ENCODE measurements at places on chromosomes 16 and 17.

- DNase-seq: no peak
Measured at GRCh38 chr17:12395733-12396354, 269.8 kb upstream of the MYOCD start.

DNA sequence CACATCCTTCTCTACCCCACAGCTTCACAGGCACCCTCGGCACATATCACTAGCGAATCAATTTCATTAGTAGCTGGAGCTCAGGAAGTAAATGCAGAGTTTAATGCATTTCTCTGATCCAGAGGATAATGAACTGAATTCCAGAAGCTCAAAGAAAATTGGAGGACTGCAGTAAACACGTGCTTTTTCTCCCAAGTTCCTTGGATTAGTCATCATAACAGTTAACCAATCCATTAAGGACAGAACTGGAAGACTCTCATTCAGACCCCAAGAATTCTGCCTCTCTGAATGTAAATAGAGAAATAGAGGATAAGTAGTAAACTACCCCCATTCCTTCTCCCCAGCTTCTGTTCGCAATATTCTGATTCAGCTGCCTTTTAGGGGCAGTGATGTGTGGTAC, 40.7 kb downstream of the DUSP14 start:
- DNase-seq: no peak

DNA sequence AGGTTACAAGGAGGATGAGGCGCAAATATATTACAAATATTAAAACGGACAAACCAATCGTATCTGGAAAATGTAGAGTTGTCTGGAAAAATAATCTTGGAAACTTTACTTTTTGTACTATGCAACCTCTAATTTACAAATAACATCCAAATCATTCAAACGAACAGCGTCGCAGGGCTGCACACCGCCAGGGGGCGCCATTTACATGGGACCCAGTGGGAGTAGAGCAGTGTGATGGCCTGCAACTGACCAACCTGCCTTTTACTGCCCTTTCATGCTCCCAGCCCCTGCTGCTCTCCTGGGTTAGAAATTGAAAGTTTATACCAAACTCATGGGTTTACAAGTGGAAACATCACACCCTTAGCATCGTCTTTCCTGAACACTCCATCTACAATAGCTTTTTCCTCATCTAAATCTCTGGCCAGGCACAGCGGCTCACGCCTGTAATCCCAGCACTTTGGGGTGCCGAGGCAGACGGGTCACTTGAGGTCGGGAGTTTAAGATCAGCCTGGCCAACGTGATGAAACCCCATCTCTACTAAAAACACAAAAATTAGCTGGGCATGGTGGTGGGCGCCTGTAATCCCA, 10.0 kb downstream of the PITPNC1 start:
- DNase-seq: peak; percentile 75

DNA sequence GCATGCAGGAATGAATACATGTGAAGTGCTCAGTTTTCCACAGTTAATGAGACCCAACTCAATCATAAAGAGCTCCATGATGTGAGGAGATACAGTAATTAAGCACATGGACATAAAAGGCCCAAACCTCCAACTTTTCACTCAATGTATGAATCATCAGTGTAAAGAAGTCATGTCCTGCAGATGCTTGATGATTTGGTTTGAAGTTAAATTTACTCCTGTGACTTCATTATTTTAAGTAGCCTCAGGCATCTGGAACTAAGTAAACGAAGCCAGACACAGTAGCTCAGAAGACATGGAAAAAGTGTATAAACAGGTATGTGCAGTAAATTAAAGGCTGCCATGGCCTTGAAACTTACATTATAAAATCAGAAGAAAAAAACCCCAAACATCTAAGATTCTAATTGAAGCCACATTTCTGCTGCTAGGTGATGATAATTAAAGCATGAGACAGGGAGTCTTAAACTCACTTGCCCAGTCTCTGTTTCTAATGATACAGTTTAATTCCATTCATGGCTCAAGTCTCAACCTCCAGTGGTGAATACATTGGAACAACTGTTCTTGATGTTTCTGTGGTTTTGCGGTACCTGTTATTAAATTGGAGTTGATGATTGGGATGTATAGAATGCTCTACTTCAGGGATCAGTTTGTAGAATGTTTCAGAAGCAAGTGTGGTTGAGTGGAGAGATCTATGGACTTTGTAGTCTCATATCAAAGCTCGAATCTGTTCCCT, 28.9 kb upstream of the CCL2 start:
- DNase-seq: no peak

- DNase-seq: no peak
Measured at GRCh38 chr16:84239141-84239769, 557 bp downstream of the KCNG4 start.

- DNase-seq: no peak
Measured at GRCh38 chr17:60901806-60902205, 224.2 kb downstream of the BCAS3 start.

GRCh38 chr16:23710008-23710407, 3.0 kb downstream of the ERN2 start:
- DNase-seq: no peak

GRCh38 chr16:60930291-60930690, 1105.9 kb downstream of the CDH8 start:
- no peak for DNase-seq

DNA sequence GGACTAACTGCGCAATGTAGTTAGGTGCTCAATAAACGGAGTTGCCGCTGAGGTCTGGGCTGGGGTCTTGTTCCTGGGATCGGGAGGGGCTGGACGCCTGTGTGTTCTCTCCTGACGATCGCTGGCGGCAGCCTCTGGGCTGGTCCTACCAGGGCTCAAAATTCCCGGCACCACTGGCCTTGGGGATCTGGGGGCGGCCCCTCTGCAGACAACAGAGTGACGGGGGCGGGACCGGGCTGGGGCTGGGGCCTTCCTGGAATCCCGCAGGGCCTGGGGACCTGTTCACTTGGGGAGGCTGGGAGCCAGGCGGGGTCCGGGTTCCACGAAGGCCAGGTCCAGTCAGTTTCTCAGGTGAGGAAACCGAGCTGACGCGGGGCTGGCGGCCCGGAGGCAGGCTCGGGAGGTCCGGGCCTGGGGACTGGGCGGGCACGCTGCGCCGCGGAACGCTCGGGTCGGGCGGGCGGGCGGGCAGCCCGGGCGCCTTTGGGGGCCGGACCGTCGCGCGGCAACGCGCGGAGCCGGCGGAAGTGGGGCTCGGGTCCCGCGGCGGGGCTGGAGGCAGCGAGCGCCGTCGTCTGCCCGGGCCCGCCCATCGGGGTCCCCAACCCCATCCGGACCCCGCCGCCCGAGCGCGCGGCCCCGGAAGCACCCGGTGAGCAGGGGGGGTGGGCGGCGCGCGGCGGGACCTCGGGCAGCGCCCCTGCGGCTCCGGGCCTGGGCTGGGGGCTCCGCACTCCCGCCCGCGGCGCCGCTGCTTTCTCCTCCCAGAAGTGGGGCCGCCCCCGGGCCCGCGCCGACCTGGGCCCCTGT, at the start of gene PIGQ:
TSS of gene PIGQ (plus strand) at position 524 of the 810 bp plus-strand sequence. CDS start 4,107 bp downstream, outside the sequence.
- peak; percentile 87 for DNase-seq

GRCh38 chr16:2161911-2162310, 6.3 kb downstream of the TRAF7 start:
- DNase-seq: no peak

DNA sequence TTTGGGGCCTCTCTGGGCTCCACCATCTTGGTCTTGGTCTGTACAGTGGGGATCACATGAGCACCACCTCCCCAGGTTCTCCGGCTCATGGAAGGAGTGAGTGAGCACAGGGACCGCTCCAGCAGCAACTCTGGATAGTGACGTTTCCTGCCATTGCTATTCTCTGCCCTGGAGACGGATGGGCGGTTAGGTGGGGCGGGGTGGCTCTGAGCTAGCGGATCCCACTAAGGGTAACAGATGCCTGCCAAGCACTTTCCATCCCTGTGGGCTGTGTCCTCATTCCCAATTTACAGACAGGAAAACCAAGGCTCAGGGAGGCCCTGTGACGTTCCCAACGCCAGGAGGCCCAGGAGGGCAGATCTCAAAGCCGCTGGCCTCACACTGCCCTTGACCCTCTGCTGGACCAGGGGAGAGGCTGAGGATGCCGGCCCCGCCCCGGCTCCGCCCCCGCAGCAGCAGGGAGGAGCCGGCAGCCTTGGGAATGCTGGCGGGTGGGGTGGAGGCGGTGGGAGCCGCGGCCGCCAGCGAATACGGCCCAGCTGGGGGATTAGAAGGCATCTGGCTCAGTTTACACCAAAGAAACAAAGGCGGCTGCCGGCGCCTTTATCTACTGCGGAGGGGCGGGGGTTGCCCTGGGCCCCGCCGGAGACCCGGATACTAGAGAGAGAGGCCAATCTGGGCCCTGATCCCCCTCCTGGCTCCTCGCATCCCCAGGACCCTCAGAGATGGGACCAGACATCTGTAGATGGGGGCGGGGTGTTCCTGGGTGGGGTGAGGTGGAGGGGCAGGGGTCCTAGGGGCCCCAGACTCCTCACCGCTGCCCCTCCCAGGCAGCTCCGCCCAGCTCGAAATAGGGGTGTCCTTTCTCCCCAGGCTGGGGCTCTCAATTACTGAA, 122.3 kb upstream of the CIBAR2 start:
- DNase-seq: peak; percentile 80

DNA sequence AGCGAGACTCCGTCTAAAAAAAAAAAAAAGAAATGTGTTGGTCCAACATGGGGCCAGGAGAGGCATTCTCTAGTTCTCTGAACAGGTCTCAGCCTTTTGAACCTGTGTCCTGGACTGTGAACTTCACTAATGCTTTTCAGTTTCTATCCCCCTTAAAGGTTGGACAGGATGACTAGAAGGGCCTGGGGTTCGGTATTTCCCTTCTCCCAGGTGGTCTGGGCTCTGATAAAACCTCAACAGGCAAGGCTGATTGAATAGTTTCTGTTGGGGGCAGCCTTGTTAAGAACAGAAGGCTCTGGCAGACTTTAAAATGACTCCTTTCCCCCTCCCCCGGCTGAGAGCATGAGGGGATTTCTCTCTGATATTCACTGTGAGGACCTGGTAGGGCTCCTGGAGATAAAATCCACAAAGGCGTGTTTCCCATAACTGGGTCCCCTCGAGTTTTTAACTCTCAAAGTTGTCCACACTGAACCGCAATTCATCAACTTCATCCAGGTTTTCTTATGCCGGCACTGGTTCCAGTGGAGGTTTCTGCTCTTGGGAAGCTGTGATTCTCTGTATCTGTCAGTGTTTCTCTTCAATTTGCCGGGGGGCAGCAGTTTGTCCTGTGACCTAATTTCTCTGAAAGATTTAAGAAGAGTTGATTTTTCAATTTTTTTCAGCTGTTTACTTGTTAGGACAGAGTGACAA, 91.3 kb downstream of the METRNL start:
- DNase-seq: no peak

DNA sequence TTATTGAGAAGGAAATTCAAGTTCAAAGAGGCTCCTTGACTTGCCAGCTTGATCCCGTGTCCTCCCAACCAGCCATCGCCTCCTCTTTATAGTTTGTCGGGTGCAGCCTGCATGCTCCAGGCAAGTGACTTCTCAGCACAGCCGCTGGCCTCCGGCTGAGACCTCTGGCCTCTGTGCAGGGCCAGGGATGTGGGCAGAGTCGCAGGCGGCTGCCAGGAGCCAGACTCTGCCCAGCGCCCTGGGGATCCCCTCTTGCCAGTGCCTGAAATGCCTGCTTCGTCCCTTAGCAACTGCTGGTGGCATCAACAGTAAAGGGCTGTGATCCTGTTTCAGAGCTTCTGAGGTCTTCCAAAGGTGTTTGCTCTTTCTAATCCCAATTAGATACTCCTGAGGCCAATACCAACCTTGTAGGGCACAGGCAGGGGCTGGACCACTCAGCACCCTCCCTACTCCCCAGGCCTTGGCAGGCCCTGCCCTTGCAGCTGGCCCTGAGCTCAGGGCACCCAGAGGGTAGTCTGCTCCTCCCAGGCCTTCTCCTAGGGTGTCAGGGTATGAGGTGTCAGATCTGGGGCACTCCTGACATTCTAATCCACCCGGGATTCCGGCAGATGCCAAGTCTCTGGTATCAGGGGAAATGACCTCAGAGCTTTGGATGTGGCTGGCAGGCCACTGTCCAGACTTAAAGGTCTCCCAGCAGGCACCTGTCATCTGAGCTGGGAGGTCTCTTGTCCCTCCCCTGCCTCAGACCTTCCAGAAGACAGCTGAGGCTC, 68.0 kb upstream of the SIAH1 start:
- DNase-seq: no peak

DNA sequence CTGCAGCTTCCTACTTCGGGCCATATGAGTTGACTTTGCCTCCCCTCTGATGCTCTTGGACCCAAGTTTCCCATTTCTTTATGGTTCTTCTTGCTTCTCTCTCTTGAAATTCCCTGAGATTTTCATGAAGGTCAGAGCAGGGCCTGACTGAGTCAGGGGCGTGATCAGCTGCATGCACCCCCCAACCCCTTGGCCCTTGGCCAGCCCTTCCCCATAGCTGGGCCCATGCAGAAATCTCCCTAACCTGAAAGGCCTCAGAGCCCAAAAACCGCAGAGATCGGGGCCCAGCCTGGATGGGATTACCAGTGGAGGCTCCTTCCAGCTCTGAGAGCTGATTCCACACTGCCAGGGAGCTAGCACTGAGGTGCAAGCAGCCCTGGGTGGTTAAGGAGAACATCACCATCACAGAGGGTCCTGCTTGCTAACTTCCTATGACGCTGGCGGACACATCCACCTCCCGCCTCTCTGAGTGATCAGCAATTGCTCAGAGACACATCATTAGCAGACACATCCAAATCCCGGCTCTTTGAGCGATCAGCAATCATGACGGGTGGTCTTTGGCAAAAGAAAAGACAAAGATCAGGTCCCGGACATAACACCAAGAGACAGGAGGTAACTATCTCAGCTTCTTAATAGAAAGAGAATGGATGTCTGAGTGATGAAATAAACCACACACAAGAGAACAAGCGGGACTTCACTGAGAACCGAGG, 161.5 kb downstream of the C16orf78 start:
- no peak for DNase-seq

- DNase-seq: peak; percentile 65
Measured at GRCh38 chr17:75721463-75722011, 278 bp downstream of the ITGB4 start.

GRCh38 chr16:75282466-75283281, 31.2 kb upstream of the BCAR1 start:
- DNase-seq: no peak

GRCh38 chr17:2190014-2190413, 113.6 kb downstream of the SMG6 start:
- no peak for DNase-seq

GRCh38 chr17:82964851-82965341, 114.5 kb upstream of the METRNL start:
- DNase-seq: no peak

DNA sequence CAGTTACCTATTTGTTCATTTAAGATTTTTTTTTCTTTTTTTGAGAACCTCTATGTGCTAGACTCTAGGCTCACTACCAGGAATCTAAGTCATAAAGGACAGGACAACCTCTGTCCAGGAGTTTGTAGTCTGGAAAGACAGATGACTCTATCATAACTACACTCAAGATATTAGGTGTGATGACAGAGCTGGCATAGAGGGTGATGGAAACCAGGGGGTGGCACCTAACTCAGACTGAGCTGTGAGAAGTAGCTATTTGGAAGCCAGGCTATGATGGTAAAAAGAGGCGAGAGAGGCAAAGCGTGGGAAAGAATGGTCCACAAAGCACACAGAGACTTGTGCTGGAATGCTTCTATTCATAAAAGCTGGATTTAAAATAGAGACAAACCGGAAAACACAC, 372.3 kb downstream of the SEC14L1 start:
- DNase-seq: no peak

GRCh38 chr17:2713881-2714280, 2.3 kb upstream of the CLUH start:
- DNase-seq: no peak
